ENCODE measurements at places on chromosomes 1 and 21.
A peak's percentile ranks its signal among the peaks of the same experiment; 100 is the strongest.

DNA sequence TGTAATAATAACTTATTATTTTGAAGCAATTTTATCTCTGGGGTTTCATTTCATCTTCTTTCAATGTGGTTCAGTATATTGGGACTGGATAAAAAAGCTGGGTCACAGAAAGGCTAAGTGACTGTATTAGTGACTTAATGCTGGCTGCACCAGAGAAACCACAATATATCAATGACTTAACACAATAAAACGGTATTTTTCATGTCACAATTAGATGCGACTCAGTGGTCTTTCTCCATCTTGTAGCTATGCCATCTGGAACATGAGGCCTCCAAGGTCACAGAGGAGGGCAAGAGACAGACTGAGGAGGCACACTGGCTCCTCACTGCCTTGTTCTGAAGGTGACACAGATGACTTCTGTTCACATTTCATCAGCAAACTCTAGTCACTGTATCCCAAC lies 26.0 kb upstream of the KCNA3 start:
- DNase-seq, result no peak

DNA sequence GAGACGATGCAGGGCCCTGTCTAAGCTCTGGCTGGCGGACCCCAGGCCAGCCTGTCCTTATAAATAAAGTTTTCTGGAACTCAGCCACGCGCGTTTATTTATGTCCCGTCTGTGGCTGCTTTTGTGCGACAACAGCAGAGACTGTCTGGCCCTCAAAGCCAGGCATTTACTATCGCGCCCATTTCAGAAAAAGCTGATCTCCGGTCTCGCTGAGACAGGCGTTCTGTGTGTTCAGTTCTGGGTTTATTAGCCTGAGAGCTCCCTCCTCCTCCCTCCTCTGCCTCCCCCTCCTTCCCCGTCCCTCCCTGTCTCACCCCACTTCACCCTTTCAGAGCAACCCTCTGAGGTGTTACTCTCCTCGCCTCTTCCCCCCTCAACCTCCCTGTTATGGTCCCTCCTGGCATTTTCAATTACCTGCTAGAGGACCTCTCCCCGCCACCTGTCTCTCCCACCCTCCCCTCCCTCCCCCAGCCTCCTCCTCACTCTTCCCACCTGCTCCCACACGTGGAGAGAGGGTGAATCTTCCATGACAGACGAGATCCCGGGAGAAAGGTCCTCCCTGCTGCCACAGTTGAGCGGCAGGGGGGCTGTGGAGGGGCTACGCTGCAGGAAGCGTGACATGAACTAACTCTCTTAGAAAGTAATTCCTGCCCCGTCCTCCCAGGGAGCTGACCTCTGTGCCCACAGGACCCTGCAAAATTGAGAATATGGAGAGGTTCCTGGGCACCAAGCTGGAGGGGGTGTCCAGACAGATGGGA lies 59.9 kb downstream of the SPSB1 start:
- no peak for DNase-seq

- DNase-seq, result no peak
Observed at GRCh38 chr1:11025618-11026017, 13.2 kb downstream of the TARDBP start.

DNA sequence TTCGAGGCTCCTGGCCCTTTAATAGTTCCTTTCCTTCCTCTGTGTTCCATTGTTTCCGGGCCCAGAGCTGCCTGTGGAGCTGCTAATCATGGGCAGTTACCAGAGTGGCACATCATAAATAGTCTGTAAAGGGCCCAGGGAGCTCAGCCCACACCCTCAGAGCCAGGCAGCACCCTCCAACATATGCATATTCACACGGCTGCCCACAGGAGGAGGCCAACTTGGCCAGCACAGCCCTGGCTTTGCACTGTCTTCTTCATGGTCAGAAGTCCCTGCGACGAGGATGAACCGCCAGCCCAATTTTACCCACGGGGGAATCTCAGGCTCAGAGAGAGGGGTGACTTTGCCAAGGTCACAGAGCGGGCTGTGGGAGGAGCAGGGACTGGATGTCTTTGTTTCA lies 172.5 kb downstream of the TRABD2B start:
- no peak for DNase-seq

DNA sequence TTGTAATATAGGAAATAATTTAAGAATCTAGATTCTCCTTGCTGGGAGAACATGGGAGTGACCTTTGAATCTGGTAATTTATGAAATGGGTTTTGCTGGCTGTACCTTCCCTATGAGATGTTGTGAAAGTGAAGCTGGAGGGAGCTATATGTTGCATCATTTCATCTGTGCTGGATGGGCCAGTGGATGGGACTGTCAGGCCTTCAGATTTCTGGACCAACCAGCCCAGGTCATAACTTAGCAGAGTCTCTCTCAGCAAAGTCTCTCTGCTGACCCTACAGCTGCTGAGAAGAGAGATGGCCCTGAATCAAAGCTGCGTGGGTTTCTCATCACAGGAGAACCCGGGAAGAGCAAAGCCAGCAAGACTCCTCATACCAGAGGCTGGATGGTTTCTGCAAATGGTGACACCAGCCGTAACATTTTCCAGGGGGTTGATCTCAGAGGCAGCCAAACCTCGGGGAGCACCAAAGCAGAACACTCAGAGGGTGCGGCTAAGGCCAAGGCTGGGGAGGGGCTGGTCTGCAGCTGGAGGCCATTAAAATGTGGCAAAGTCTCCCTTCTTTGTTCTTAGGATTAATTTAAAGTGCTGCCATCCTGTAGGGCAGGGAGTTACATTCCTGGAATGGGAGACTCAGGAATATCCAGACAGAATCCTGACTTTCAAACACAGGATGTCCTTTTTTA lies 18.2 kb upstream of the PTGFRN start:
- DNase-seq, result no peak

- no peak for DNase-seq
Observed at GRCh38 chr1:71561729-71562128, 480.9 kb upstream of the ZRANB2 start.

- no peak for DNase-seq
Observed at GRCh38 chr1:87179851-87180519, 148.7 kb upstream of the LMO4 start.

GRCh38 chr1:32878183-32878582 lies 7.5 kb upstream of the FNDC5 start:
- peak; percentile 20 for DNase-seq

- no peak for DNase-seq
Observed at GRCh38 chr1:203063287-203063686, 22.5 kb downstream of the MYOG start.

GRCh38 chr1:5685446-5686040 lies 306.7 kb downstream of the NPHP4 start:
- DNase-seq, result no peak

- DNase-seq, result peak; percentile 55
Observed at GRCh38 chr1:224333309-224333926, 3.4 kb upstream of the NVL start.

DNA sequence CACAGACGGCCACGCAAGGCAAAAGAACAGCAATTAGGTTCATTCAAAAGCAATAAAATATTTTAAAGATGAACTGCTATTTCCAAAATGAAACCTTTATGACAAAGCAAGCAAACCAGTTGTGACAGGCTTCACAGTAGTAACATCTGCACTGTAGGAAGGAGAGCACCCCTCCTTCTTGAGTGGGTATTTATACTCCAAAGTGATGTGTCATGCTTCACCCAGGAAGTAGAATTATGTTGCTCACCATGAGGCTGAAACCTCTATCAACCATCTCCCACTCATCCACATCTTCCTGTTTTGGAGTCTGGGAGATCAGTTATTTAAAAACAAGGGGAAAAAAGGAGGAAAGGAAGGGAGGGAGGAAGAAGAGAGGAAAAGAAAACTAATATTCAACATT lies 885 bp downstream of the OR2T10 start:
- no peak for DNase-seq

DNA sequence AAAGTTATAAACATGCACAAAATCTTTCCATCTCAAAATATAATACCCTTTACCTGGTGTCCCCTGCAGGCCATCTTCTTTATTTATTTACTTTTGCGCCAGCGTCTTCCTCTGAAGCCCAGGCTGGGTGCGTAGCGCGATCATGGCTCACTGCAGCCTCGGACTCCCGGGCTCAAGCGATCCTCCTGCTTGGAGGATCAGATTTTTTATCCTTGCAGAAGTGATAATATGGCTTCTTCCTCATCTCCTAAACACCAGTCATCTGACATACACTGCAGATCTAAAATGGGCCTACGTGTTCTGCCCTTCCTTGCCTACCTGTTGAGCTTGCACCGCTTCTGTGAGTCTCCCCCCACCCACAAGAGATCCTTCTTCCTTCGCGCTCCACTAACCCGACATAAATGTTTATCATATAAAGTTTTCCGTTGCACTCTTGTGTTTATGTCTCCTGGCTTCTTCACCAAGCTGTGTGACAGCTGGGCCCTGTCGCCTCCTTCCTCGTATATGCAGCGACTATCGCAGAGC lies 506 bp upstream of the SRP9 start:
- DNase-seq, result no peak

DNA sequence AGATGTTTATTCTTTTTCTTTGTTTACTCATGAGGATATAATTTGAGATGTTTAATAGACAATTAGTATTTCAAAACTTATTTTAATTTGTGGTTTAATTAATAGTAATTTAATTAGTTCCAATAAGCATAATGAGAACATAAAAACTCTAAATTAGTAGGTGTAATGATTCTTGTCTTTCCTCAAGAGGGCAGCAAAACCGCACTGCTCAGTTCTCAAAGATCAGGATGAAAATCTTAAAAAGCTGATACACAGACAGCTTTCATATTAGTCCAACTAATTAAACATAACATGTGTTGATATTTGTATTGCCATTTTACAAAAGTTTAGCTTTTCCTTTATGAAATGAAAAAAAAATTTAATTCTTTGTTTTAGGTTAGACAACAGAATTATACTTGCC lies 106.7 kb upstream of the C21orf91 start:
- DNase-seq, result peak; percentile 28

DNA sequence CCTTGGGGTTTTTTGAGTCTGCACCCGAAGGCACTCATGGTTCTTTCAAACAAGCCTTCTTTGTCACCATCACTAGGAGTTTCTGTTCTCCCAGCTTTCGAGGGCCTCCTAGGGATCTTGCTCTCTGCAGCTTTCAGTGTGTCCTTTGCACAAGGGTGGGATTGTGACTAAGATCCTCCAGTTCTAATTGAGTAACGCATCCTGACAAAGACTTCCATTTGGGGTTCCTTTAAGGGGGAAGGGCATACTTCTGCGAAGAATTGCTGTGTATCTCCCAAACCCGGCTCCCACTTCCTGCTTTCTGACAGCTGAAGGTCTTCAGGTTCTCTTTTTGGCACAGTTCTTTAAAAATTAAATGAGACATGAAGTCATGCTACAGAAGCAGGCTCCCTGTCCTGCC lies 139.4 kb downstream of the EDEM3 start:
- DNase-seq, result no peak

DNA sequence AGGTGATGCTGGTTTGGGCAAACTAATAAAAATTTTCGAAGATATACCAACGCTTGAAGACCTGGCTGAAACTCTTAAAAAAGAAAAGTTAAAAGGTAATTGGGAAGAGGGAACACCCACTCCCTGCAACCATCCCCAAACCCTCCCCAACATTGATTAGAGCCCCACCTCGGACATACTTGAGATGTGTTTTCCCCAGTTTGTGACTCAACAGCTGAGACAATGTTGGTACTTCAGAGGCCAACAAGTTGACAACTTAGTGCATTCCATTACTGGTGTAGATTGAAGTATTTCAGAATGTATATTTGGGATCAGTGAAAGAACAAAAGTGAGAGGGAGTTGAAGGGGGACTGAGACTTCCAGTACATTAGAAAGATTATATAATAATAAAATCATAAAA lies 5.1 kb downstream of the IFI16 start:
- no peak for DNase-seq
